ENCODE measurements at places on chromosomes 12 and 14.

DNA sequence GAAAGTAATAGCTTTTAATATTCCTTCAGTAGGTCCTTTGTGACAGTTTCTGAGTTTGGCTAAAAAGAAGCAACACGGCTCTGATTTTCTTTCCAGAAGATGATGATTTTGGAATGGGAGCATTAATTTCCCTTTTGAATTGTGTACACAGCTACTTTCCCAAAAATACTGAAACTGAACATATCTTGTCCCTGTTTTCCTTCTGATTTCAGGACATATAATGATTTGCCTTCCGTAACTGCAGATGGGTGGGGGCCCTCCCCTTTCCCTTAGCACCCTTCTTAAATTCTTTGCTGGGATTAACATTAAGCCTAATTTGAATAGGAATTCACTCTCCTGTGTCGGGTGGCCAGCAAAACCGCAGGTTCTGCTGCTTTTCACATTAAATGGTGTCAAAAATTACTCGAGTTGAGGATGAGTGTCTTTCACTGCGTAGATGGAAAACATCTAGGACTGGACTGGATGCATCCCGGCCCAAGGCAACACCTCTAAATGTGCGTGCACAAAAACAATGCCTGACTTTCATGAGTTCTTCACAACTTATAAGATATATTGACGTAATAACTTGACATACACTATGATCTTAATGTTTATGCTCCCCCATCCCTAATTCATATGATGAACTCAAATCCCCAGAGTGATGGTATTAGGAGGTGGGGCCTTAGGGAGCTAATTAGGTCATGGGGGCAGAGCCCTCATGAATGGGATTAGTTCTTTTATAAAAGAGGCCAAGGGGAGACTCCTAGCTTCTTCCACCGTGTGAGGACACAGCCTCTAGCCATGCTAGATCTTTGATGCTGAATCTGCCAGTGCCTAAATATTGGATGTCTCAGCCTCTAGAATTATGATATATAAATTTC lies 158.1 kb downstream of the AEBP2 start:
- no peak for DNase-seq

GRCh38 chr12:99372257-99372920 lies 275.2 kb upstream of the GARIN6 start:
- DNase-seq: no peak

DNA sequence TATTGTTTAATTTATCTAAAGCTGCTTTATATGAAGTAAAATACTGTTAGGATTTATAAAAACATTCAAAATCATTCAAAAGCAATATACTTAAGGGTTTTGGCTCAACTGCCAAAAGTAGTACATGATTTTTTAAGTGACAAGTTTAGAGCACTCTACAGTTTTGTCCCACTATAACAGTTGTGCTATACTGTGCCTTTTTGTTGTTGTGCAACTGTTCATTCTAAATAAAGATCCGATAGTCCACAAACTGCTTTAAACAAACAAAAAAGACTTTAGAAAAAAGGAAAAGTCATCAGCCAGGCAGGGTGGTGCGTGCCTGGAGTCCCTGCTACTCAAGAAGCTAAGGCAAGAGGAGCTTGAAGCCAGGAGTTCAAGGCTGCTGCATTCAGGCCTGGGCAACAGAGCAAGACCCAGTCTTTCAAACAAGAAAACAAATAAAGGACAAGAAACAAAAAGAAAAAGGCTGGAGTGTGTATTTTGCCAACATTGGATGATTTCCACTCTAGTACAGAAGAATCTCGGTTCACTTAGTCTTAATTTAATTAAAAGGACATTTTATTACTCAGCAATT lies 7.3 kb downstream of the C2CD5 start:
- no peak for DNase-seq

DNA sequence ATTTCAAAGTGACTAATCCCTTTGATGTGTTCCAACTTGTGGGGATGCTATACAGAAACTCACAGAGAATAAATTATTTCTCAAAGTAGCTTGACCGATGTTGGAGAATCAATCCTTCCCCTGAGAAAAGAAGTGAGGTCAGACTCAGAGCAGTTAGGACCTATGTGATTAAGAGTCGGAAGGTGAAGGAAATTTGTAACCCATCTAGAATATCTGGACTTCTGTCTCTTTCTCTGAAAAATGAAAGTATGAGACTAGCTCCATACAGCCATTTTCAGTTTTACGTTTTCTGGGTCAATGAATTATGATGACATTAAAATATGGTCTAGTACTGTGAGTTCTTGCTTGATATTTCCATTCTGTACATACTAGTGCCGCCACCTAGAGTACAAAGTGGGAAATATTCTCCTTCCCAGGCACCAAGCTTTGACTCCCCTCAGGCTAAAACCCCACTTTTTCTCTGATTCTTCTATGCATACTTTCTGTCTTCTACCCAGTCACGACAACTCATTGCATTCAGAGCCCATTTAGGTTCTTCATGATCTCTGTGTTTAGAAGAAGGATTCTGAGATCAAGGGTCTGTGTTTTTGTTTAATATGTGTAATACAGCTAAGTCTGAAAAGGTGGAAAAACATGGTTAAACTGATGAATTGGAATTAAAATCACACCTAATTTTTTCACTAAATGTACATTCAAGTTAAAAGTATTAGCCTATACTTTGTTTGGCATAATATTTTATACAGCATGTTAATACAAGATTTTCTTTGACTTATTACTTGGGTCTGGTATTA lies 6.9 kb upstream of the NTS start:
- DNase-seq: no peak

DNA sequence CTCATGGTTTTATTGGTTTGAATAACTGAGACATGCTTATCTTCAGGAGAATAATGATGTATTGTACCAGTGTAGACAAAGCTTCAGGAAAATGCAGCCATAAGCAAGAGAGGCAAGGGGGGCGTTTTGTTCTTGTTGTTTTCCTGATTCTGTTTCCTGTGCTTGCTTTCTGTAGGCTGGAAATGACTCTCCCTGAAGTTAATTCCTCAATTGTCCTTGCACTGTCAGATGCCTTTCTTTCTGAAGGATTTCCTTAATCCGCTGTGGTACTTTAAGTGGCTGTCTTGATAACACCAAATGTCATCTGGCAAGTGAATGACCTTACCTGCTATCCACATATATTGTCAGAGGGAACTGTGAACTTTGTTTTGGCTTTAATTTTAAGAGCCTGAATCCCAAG lies 220.0 kb downstream of the NEDD1 start:
- no peak for DNase-seq

GRCh38 chr14:91241863-91242262 lies 2.6 kb downstream of the GPR68 start:
- DNase-seq: no peak

DNA sequence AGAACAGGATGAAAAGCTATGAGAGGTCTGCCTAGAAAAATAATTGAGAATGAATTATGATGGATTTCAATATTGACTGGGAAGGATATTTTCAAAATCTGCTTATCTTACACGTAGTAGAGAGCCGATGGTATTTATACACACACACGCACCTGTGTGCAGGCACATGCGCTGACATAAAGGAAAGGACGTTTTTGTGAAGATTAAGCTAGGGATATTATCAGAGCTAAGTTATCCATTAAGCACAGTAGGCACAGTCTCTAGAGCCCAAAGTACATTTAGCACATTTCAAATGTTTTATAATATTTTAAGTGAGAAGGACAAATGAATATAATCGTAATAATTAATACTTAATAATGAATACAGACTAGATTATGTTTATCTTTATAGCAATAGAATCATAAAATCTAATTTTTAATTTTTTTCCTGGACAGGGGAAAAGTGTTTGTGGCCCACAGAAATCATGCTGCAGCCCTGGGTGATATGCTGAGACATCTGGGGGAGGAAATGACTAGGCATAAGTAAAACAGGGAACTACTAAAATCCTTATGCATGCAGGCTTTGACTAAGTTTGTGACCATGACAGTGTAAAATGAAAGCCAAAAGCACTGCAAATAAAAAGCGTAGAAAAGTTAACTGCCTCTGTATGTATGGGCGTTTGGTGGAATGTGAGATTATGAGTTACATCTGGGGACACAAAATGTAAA lies 146.1 kb downstream of the KITLG start:
- DNase-seq: no peak

DNA sequence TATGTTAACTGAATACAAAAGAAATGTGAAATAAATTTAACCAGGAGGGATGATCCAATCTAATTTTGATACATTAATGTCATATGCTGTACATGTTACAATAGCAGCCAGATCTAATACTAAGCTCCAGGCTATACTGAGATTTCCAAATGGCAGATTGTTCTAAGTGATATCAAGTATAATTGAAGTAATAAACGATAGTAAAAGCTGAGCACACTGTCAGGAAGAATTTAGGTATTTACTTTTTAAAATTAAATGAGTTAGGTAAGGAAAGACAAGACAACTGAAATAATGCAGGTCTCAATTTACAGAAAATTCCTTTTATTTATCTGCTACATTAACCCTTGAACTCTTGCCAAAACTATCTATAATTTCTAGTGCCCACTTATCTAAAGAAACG lies 39.9 kb downstream of the INSM2 start:
- no peak for DNase-seq

- DNase-seq: no peak
Observed at GRCh38 chr14:30559638-30560091, 707 bp downstream of the G2E3 start.

GRCh38 chr14:53260286-53260685 lies 107.2 kb upstream of the DDHD1 start:
- DNase-seq: no peak

- DNase-seq: no peak
Observed at GRCh38 chr12:9043766-9044165, 54.4 kb downstream of the KLRG1 start.

GRCh38 chr12:62533755-62534107 lies 67.1 kb downstream of the MON2 start:
- DNase-seq: no peak

- no peak for DNase-seq
Observed at GRCh38 chr12:64808110-64808509, 16.3 kb upstream of the TBC1D30 start.

- DNase-seq: no peak
Observed at GRCh38 chr14:75286313-75286712, 7.7 kb downstream of the FOS start.

DNA sequence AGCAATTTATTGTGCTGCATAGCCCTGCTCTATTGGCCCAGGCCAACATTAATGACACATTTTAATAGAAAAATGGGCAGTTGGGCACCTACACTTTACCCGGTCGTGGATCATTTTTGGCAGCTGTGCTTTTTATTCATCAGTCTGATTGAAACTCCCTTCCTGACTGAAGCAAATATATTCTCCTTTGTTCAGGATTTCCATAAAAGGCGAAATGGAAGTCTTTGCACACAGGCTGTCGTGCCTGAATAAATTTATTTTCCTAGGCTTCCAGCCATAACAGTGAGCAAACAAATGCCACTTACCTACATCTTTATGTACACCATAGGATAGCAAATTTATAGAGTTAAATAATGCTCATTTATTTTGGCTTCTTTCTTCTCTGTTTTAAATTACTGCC lies 480.7 kb upstream of the DCN start:
- DNase-seq: no peak

DNA sequence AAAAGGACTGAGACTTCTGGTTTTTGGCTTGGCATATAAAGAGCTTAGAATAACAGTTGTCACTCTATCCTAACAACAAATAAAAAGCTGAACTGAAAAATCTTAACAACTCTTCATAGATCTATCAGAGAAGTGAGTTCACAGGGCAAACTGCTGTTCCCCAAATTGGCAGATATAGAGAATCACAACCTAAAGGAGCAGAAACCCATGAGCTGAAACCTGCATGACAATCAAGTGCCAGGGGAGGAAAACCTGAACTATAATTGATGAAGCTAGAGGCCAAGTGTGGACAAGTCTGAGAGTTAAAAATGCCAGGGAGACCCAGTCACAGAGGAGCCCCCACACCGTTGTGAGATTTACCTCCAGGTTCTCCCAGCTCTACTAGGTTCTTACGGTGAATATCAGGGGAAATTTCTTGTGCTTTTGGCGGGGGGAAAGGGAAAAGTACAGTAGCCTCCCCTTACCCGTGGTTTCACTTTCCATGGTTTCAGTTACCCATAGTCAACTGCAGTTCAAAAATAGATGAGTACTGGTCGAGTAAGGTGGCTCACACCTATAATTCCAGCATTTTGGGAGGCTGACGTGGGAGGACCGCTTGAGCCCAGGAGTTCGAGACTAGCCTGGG lies 53.9 kb downstream of the ATF7 start:
- no peak for DNase-seq

DNA sequence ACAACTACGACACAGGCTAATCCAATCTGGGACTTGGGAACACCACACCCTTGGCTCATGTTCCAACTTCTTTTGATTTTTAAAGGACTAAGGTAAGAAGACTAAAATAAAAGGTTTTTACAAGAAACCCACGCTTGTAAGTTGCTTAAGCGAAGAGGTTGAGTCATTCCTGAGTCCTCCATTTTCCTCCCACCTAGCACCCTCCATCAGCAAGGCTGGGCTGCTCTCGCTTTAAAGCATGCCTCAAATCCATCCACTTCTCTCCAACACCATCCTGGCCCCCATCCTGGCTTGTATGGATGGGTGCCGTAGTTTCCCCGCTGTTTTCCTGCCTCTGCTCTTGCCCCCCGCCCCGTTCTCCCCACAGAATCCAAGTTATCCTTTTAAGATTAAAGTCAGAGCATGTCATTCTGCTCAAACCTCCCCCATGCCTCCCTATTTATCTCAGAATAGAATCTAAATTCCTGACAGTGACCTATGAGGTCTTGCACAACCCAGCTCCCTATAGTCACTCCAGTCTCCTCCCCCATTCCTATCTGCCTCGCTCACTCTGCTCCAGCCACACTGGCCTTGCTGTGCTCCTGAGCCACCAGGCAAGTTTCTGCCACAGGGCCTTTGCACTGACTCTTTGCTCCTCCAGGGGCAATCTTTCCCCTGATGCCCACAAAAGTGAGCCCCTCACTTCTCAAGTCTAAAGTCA lies 34.5 kb downstream of the SCARB1 start:
- no peak for DNase-seq

DNA sequence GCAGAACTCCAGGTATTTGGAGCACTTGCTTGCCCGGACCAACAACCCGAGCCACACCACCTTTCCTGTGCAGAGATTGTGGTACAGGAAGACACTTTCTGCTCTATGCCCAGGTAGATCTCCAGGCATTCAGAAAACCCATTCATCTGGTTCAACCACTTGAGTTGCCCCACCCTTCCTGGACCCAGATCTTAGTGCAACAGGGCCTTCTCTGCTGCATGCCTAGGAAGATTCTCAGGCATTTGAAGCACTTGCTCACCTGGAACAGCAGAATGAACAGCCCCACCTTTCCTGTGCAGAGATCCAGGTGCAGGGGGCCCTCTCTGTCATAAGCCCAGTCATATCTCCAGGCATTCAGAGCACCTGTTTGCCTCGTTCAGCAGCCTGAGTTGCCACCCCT lies 412.8 kb upstream of the MGAT4C start:
- DNase-seq: no peak

GRCh38 chr14:22870811-22871223 lies 723 bp upstream of the LRP10 start:
- DNase-seq: no peak

DNA sequence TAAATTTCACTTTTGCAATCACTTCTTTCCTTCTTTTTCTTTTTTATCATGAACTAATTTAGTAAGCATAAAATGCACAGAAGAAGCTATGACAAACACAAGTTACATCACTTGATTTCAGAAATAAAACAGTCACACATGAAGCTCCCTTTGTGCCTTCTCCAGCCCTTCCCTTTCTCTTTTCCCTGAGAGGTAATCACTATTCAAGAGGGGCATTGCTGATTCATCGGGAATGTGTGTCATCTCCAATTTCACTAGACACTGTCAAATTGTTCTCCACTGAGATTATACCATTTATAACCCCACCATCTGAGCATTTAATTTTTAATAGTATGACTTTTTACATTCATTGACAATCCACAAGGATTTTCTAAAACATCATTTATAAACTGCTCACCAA lies 91.6 kb upstream of the PTPRQ start:
- no peak for DNase-seq

- DNase-seq: no peak
Observed at GRCh38 chr12:67523538-67523937, 125.0 kb upstream of the DYRK2 start.

Data from stimulated activated CD8-positive, alpha-beta memory T cell treated with anti-CD3 and anti-CD28 coated beads, Interleukin-2, amount 100 ng/mL, for 1 hour (primary cell).